ENCODE measurements at places on chromosomes 11 and 22.

- DNase-seq = no peak
These were observed 120.9 kb downstream of the MED15 start for GRCh38 chr22:20628081-20628939.

DNA sequence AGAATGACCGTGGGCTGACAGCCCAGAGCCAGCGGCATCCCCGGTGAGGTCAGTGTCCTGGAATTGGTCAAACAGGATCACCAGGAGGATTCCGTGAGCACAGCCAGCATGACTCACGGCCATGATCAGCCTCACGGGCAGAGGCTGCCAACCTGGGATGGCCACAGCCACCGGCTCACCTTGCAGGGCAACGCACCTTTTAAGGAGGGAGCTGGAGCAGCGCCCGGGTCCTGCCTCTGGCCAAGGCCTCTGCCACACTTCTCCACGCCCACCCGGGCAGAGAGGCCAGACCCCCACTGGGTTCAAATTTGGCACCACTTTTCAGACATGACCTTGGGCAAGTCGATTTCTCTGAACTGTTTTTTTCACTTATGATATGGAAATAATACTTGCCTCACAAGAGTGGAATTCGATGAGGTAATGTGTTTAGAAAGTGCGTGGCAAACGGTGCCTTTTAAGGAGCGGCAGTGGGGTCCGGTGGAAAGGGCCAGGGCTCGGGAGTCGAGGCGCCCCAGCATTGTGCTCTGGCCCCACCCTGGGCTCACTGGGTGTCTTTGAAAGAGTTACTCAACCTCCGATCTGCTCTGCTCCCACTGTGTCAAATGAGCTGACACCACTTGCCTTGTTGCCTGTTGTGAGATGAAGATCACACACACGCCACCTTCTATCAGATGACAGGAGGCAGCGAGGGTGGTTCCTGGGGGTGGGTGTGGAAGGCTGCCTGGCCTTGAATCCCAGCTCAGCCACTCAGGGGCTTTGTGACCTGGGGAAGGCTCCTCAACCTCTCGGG is 16.0 kb downstream of the TXN2 start:
- peak; percentile 92 for DNase-seq

DNA sequence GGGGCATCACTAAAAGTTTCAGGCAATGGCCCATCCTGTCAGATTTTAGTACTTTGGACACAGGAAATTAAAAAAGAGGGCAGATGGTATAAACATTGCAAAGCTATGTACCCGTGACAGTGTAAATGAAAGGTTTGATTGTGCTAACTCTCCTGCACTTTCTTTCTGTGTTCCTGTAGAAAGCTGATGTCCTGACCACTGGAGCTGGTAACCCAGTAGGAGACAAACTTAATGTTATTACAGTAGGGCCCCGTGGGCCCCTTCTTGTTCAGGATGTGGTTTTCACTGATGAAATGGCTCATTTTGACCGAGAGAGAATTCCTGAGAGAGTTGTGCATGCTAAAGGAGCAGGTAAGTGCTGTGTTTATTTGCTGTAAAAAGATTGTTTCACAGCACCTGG is 10.3 kb downstream of the CAT start:
- DNase-seq = no peak

GRCh38 chr11:128934351-128934750 is 8.3 kb downstream of the TP53AIP1 start:
- no peak for DNase-seq

DNA sequence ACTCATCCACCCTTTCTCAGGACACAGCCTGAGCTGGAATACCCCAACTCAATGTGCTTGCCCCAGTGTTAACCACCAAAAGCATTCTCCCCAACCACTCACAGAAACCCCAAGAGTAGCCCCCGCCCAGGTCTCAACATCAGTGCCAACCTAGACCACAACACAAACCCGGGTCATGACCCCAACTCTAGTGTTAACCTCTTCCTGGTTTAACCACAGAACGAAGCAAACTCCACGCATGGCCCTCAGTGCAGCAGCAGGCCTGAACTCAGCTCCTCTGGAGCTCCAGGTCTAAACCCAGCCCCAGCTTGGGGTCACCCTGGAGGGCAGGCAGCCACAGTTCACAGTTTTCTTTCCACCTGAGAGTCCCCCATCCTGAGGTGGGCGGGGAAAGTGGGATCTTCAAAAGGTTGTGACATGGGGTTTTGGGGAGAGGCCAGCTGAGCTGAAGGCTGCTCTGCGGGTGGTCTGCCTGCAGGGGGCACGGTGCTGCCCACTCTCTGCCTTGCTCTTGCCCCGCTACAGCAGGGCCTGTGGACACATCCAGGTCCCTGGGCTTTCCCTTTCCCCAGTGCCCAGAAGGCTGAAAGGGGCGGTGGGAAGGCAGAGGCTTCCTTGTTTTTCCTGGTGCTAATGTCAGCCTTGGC is 37.9 kb downstream of the NECTIN1 start:
- DNase-seq = no peak

DNA sequence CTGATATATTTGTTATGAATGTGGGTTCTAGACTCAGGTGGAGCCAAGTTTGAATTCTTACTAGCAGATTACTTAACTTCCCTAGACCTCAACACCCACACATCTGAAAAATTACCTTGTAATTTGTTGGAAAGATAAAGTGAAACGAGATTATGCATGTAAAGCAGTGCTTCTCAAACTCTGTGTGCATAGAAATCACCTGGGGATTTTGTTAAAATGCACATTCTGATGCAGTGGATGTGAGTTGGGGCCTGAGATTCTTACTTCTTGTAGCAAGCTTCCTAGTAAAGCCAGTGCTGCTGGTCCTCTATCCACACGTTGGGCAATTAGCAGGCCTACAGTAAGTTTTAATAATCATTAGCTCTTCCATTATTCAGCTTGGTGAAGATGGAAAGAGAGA is 15.1 kb upstream of the CEP295 start:
- DNase-seq = no peak

DNA sequence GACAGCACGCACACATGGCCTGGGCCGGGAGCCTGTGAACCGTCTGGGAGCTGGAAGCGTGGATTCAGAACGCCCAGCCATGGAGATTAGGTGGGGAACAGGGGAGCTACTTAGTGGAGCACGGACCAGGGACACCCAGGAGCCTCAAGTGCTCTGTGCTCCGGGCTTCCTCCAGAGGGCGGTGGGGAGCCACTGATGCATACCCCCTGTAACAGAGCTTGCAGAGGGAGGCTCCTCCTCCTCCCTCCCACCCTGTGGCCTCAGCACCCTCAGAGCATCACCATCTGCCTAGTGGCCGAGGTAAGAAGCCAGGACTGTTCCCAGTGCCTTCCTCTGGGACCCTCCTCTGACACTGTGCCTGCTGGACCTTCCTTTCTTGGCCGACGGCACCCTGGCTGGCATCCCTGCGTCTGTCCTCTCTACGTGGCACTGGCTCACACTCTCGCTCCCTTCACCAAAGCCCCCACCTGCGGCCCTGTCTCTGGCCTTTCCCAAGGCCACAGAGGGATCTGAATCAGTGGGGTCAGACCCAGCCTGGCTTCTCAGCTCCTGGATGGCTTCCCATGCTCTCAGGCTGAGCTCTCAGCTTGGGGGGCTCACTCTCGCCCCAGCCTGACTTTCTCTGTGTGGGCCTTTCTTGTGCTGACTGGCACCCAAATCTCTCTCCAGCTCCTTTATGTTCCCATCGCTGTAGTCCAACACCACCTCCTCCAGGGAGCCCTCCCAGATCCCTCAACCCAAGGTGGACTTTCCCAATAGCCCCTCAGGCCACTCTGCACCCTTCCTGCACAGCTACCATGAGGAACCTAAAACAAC is 780.9 kb downstream of the BRD1 start:
- DNase-seq = no peak

- no peak for DNase-seq
These were observed 27.4 kb downstream of the SEZ6L start for GRCh38 chr22:26196657-26197056.

DNA sequence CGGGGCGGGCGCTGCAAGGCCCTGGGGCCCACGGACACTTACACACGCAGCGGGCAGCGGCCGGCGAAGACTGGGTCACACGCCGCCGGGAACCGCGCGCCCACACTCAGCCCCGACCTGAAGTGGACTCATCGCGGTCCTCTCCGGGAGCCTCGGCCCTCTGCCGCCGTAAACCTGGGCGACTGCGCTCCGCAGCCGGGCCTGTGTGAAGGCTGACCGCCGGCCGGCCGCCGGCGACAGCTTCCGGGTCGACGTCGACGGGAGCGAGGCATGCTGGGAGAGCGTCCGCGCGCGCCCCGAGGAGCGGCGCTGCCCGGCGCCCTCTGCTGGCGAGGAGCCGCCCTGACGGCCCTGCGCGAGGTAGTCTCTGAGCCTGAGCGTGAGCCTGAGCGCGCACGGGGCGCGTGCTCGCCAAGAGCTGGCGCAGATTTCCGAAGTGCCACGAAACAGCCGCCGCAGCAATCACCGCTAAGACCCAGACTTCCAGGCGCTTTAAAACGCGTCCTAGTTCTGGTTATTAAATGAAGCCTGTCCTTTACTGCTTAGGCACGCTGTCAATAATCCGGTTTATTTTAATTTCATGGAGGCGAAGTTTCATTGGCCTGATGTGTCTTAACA is at the start of gene SNX19:
TSS of gene SNX19 (minus strand) at position 242 of the 618 bp plus-strand sequence. CDS start 540 bp downstream, outside the sequence.
- DNase-seq = peak; percentile 83

DNA sequence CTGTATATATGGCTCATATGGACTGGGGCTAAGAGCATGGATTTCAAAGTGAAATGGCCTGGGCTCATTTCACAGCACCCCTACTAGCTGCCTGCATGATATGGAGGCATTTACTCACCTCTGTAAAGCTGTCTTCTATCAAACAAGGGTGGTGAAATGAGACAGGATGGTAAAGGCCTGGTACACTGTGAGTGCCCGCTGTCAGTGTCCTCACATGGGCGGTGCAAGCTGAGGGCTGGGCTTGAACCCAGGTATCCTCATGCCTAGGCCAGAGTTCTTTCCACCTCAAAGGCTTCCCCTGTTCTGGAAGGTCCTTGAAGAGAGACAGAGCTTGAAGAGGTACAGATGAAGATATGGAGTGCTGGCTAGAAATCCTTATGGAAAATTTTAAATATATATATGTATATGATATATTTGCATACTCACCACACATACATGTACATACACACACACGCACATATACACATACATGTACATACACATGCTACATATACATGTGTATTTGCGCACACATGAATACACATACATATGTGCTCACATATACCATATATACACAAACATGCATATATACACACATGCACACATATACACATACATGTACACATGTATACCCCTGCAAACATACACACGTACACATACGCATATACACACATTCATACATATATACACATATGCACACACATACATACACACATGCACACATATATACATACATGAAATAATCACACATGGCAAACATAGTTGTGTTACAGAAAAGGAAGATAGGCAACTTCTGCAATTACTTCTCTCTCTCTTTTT is 44.7 kb downstream of the MICAL2 start:
- no peak for DNase-seq

- no peak for DNase-seq
These were observed 17.2 kb downstream of the MYEOV start for GRCh38 chr11:69310934-69311766.

DNA sequence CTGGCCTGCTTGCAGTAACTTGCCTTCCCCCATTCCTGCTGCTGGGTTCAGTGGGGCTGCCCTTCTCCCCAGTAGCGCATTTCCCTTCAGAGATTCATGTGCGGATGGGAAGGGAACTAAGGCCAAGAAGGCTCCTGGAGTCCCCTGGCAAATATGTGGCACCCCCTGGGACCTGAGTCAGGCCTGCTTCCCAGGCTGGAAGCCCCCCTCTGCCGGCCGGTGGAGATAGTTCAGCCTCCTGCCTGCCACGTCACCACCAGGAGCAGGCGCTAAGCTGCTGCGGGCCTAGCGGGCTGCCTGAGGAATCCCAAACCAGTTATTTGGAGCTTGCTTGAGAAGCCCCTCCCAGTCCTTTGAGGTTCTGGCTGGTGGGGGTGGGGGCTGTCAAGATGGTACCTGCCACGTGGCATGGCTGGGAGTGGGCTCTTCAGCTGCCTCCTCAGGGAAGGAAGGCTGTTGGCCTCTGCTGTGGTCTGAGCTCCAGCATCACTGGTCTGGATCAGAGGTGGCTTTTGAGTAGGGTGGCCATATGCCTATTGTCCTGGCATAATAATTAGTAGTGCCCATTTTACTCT is 2.0 kb downstream of the SERPINH1 start:
- DNase-seq = peak; percentile 88

GRCh38 chr11:23112987-23113886 is 253.0 kb upstream of the CCDC179 start:
- DNase-seq = peak; percentile 37

DNA sequence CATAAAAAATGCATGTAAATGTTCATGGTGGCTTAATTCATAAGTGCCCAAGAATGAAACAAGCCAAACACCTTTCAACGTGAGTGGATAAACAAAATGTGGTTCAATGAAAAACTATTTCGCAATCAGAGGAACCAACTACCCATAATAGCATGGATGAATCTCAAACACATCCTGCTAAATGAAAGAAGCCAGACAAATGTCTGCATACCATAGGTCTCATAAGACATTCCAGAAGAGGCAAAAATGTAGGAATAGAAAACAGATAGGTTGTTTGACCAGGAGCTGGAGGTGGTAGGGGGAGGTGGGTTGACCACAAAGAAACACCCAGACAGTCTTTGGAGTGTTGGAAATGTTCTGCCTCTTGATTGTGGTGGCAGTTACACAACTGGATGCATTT is 13.2 kb upstream of the OSBPL5 start:
- DNase-seq = peak; percentile 11

- DNase-seq = no peak
These were observed 17.3 kb upstream of the CRKL start for GRCh38 chr22:20899827-20900423.

- no peak for DNase-seq
These were observed 359.3 kb downstream of the CADM1 start for GRCh38 chr11:115144914-115145313.
